ENCODE measurements at places on chromosomes 5 and 9.

DNA sequence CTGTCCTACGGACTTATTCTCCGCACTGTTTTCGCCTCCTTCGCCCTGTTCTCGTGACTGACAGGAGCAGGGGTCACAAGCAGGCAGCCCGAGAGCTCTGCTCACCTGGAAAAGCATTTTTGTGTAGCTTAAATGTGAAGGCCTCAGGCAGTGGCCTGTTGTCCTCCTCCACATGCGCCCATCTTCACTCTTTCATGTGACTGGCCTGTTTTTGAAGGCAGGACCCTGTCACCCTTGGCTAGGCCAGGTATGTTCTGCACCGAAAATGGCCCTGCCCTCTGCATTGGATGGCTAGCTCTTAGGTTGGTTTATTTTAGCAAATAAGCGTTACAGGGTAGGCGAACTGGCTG, 614 bp upstream of the CPLANE1 start:
- peak; percentile 27 for DNase-seq

DNA sequence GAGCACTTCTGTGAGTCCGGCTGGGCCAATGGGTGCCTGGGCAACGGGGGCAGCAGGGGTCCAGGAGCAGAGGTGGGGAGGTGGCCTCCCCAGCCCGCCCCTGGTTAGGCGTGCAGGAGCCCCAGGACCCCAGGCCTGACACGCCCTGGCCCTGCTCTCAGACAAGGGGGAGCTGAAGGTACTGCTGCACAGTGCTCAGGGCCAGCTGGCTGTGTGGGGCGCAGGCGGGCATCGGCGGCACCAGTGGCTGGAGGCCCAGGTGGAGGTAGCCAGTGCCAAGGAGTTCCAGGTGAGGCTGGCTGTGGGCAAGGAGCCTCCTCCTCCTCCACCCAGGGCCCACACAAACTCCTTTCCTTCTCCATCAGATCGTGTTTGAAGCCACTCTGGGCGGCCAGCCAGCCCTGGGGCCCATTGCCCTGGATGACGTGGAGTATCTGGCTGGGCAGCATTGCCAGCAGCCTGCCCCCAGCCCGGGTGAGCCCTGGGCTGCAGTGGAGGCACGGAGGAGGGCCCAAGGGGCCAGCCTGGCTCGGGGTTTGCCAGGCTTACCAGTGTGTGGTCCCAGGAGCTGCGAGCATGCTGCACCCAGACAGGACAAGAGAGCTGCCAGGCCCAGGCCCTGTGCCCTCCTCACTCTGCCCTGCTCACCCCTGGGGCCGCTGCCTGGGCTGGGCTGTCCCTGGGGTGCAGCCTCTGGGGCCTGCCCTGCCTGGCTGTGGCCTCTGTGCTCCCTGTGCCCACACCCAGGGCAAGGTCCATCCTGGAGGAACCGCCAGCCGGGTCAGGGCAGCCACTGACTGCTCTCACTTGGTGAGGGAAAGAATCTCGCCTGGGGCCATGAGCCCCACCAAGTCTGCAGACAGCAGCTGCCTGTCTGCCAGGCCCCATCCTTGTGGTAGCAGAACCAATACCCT, 7.0 kb downstream of the MAMDC4 start:
- peak; percentile 63 for DNase-seq

DNA sequence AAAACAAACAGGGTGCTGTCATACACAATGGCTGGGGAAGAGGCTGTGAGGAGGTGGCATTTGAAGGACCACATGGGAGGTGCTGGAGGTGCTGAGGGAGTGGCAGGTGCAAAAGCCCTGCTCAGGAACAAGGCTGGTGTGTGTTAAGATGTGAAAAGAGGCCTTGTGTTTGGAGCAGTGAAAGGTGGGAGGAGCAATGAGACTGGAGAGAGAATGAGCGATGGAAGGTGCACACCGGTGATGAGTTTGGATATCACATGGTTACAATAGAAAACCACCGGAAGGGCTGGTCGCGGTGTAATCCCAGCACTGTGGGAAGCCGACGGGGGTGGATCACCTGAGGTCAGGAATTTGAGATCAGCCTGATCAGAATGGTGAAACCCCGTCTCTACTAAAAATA, 9.2 kb upstream of the FIBCD1 start:
- DNase-seq: no peak

DNA sequence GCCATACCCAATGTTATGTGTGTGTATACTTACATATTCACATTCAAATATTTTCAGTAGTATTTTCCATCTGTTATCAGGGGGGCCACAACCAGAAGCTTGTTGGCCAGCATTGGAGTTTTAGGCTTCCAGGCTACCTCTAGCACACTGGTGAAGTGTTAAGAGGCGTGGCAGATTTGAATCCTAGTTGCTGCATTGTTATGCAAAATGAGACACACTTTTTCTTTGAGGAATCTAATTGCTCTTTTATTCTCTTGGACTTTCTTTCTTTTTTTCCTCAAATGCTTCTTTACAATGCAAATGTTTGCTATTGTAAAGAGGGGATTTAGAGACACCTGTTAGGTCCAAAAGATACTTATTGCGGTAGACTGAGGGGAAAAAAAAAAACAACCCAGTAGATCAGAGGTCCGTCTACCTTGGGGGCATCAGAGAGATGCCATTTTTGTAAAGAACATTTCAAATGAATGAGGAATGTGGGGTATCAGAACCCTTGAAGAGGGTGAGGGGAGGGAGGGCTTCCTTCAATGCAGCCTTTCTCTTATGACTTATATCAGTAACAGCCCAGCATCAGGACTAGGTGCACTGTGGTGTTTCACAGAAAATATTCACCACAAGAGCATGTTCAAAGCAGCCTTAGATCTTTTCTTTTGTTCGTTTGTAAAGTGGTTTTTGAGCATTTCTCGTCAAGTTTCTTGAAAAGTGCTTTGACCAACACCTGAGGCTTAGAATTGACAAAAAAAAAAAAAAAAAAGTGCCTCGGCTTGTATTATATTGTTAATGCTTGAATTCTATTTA, 3.8 kb downstream of the SMARCA2 start:
- DNase-seq: no peak

- no peak for DNase-seq
Measured at GRCh38 chr5:173928871-173929574, 40.9 kb downstream of the CPEB4 start.

GRCh38 chr5:175275097-175275496, 168.9 kb downstream of the DRD1 start:
- DNase-seq: no peak

GRCh38 chr9:92292338-92293074, 991 bp downstream of the IARS1 start:
- DNase-seq: peak; percentile 48

DNA sequence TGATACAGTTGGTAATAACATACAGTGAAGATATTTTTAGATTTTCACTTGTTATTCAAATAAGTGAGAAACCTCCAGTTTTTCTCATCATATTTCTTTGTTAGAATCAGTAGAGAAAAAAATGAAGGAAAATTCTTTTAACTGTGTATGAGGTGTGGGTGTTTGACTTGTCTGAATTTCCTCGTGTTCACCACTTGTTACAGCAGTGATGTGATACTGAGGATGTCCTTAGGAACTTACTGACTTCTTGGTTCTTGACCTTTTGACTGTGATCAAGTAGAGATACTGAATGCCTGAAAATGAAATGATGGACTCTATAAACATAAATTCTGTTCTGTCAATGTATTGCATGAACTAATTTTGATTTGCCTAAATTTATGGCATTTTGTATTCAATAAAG, 10.7 kb downstream of the PBX3 start:
- no peak for DNase-seq

DNA sequence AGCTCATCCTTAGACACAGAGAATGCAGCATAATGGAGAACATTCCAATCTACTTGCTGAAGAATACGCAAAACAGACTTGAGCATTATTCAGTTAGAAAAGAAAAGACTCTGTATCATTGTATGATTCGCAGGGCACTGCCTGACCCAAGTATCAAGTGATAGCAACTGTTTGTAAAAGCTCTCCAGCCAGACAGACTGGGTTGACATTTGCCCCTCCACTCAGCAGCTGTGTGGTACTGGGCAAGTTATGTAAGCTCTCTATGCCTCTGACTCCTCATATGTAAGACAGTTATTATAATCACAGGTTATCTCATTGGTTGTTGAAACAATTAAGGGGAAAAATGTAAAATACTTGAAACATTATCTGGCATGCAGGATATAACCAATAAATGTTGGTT, 505.0 kb downstream of the ELAVL2 start:
- DNase-seq: no peak

- no peak for DNase-seq
Measured at GRCh38 chr9:37960631-37961030, 56.7 kb upstream of the SLC25A51 start.

- DNase-seq: no peak
Measured at GRCh38 chr9:129077236-129077635, 3.7 kb upstream of the DOLPP1 start.

GRCh38 chr9:105333076-105333475, 88.6 kb downstream of the SLC44A1 start:
- no peak for DNase-seq

GRCh38 chr9:3962971-3963642, 336.8 kb downstream of the GLIS3 start:
- DNase-seq: peak; percentile 57

DNA sequence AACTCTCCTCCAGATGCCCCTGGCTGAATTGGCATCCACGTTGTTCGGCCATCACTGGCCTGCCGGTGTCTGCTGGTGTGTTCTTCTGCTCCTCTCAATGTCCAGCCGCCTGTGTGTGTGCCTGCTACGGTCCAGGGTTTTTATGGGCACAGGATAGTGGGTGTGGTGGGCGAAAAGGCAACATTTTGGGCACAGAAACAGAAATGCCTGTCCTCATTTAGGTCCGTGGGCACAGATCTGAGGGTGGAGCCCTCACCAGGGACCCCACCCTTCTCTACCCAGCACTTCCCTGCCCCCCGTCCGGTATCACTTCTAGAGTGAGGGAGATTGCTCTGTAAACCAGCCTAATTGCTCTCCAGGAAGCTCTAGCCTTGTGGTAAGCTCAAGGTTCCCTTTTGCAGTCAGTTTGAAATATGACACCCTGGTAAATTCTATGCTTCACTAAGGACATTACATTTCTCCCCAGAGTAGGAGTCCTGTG, 410.1 kb downstream of the MAT2B start:
- no peak for DNase-seq

DNA sequence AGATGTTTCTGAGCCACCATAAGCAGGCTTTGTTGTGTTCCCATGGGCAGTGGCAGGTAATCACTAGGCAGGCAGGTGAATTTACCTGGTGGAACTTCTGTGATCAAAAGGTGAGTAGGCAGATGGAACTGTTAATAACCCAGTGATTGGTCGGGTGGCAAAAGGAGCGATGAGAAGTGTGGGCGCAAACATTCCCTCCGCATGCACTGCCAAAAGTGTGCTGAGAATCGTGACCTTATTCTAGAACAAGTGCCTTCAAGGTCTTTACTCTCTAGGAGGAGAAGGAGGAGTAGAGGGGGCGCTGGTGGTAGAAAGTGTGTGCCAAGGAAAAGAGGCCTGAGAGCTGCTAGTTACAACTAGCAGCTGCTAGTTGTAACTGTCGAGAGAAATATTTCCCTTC, 3.3 kb downstream of the OTULINL start:
- no peak for DNase-seq

- no peak for DNase-seq
Measured at GRCh38 chr9:102518324-102518723, 476.8 kb upstream of the CYLC2 start.

DNA sequence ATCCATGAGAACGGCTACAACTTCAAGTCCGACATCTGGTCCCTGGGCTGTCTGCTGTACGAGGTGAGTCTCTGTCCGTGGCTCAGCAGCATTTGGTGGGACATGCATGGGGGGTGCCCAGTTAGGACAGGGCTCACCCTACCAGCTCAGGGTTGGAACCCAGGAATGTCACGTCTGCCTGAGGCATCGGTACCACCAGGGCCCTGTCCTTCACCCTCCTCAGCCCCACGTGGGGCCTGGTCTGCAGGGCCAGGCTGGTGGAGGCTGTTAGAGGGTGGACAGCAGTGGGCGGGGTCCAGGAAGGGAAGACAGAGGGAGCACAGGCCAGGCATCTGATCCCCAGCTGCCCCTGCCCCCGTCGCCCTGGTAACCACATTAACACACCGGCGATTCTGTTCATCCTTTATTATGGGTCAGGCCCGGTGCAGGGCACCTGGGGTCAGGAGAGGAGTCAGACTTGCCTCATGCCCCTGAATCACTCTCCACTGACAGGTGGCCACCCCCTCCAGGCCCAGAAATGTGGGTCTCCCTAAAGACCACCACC, 75.6 kb downstream of the PSMB7 start:
- no peak for DNase-seq

DNA sequence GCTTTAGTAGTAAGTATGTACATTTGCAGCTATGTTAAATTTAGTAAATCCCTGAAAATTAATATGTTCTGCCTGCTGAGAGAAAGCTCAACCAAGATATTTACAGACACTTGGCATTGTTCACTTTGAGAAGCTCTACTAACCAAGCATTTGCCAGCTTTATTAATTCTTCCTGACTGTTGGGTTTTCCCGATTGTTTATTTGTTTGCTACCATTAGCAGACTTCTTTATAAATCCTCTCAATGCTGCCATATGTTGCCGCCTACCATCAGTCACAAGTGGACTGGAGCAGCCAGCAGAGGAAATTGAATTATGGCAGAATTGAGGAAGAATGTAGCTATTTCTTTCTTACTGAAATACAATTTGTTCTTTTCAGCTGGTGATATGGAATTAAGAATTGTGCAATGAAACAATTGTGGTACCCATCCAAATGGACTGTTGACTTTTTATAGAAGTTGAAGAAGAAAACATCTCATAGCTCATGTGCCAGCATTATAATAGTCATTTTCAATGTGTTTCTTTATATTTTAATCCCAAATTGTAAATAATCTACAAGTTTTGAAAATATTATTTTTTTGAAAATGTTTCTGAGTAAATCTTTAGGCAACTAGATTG, 588.7 kb upstream of the CDH6 start:
- no peak for DNase-seq

- DNase-seq: no peak
Measured at GRCh38 chr5:93311881-93312280, 269.1 kb downstream of the NR2F1-AS1 start.

GRCh38 chr9:93809204-93809940, 145.8 kb downstream of the BARX1 start:
- DNase-seq: no peak

DNA sequence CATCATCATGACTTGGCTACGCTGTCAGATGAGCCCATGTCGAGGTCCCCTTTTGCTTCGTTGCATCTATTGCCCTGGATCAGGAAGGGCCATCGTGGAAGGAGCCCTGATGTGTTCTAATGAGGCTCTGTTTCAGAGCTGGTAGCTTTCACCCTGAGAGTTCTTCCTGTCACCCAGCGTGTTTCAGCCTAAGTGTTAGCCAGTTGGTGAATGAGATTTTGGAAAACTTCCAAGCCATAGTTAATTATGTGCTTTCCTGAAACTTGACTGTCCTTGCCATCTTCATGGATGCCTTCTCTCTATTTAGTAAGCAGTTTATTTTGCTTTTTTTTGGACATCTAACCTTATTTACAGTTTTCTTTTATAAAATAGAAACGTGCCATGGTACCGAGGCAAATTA, 1695.4 kb upstream of the WWC1 start:
- no peak for DNase-seq

- DNase-seq: no peak
Measured at GRCh38 chr9:653856-654387, 187.6 kb upstream of the DMRT1 start.

GRCh38 chr5:40485021-40485998, 194.4 kb upstream of the PTGER4 start:
- DNase-seq: no peak

- peak; percentile 18 for DNase-seq
Measured at GRCh38 chr5:133489632-133490031, 122.7 kb downstream of the FSTL4 start.

GRCh38 chr5:27252911-27253310, 214.5 kb upstream of the CDH9 start:
- DNase-seq: no peak

GRCh38 chr5:142608081-142608480, 77.8 kb downstream of the FGF1 start:
- no peak for DNase-seq
